T-helper 22 cell (primary cell): ENCODE measurements at places on chromosomes 2 and 18.

DNA sequence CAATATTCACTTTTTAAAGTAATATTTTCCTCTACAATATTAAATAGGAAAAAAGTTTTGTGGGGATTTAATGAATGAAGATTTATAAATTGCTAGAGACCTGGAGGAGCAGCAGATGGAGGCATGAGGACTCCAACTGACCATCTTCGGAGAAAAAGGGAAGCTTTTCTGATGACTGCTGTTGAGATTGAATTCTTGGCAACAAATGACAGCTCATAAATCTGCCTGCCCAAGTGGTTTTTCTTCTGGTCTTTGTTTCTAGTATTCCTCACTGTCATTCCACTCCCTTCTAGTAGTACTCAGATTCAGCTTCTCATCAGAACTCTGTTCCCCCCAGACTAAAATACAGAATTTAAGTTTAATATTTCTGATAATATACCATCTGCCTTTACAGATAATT is 157.0 kb downstream of the EML6 start:
- DNase-seq = no peak

- DNase-seq = no peak
Measured at GRCh38 chr2:197256021-197256420, 54.6 kb downstream of the ANKRD44 start.

GRCh38 chr2:30872797-30873196 is 65.6 kb upstream of the CAPN13 start:
- DNase-seq = no peak

DNA sequence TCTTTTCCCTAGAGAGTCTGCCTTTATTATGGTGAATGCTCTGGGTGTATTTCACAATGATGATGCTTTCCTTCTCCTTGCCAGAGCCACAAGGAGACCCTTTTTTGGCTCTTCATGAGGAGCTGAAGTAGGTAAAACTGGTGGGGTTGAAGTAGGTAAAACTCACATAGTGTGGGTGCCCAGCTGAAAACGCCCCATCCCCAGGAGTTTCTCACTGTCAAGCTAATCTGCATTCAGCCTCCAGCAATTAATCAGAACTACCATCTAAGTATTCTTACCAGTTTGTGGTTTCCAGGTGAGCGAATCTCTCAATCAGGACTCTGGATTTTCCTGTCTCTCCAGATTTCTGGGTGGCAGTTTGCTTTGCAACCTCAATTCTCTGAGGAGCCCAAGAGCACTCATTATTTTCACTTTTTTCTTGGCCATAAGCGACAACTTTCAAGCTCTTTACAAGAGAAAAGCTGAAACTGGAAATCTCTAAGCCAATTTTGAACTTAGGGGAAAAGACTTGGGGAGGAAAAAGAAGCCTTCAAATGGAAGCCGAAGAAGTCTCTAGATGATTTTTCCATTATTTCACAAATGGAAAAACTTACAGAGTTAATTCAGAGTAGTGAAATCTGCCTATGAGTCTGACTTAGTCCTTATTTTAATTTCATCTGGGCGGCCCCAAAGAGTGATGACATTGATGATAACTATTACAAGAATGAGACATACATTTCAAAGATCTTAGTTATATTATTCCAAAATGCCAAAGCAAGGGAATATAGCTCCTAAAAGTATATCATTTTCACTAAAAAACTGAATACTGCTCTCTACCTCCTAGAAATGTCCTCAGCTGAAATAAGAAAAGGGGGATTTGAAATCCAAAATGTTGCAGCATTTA is 121.4 kb upstream of the MAP3K20 start:
- DNase-seq = no peak

DNA sequence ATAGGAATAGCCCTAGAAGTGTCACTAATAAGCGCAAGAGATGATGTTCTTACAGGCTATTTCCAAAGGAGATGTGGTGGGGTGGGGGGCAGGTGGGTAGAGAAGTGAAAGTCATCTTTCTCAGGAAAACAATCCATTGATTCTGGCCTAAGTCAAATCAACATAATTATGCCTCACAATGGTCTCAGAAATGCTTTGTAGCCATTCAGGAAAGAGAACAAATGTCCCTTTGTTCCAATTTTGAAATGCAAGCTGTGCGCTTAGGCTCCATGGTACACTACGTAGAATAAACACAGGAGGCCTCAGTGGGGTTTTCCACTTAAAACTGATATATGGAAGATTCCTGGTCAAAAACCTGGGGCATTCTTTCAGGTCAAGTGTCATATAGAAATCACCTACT is 529.9 kb upstream of the KLHL29 start:
- DNase-seq = no peak
